GM23248 (cell line): ENCODE measurements at places on chromosomes 11 and 22. TPM values are rescaled to one million over a fixed set of nuclear protein-coding genes. Genes with fewer than 3 reads are reported as not detected.

The ABCG4 gene
- polyA plus RNA-seq: 0.06 and 0.14 TPM in 2 replicates

The XKR3 gene
- polyA plus RNA-seq: not detected in 2 replicates

The TRPM5 gene
- not detected in 2 replicates for polyA plus RNA-seq

The MS4A7 gene
- polyA plus RNA-seq: not detected in 2 replicates

The EMID1 gene
- not detected in 2 replicates for polyA plus RNA-seq

The MOGAT2 gene
- not detected in 2 replicates for polyA plus RNA-seq

The DBX1 gene
- polyA plus RNA-seq: not detected in 2 replicates

The ALDH3B1 gene
- polyA plus RNA-seq: 42.7 and 43.4 TPM in 2 replicates

The SLC22A9 gene
- not detected in 2 replicates for polyA plus RNA-seq

The TOMM22 gene
- 92.0 and 97.8 TPM in 2 replicates for polyA plus RNA-seq
